Endodermal cell (in vitro differentiated cells): ENCODE measurements at places on chromosomes 5 and 9. TPM values are rescaled to one million over a fixed set of nuclear protein-coding genes. Genes with fewer than 3 reads are reported as not detected.

DNA sequence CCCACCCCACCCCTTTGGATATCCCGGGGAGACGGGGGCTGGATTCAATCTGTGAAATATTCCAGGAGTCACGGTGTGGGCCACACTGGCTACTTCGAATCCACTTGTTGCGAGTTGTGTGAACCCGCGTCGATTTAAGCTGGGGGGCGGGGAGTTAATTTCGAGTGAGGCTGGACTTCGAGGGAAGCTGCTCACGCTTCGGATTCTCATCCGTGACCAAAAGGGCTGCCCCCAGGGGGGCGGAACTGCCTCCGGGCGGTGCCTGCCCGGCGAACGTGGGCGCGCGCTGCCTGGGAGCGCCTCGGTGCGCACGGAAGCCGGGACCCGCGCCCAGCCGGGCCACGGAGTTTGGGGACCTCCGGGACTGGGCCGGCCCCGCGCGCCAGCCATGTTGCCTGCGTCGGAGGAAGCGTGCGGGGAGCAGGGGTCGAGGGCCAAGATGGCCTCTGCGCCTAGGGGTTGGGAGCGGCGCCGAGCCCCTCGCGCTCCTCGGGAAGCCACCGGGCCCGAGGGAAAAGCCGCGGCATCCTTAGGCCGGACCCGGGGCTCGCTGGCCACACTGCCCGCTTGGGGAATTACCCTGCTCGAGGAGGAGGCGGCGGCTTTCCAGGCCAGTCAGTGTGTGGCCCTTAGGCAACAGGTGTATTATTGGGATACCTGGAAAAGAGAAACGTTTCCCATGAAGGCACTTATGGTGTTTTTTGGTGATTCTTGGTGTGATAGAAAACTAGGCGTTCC is 975 bp downstream of the OCLN start:
- DNase-seq, result peak; percentile 81

DNA sequence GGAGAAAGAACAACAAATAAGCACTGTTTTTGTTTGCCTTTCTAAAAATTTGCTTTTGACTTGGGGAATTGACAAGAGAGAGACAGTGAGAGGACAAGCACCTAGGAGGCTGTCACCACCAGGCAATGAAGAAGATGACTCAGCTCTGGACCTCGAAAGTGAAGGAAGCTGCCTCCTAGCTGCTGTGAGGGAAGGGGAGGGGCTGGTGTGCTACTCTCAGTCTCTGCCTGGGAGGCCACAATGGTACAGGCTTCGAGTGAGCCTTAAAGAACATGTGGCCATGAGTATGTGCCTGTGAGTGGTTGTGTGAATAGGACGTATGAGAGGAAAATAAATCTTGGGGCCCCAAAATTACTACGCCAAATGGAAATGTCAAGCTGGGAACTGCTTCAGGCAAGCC is 7.1 kb upstream of the PLK2 start:
- peak; percentile 65 for DNase-seq

GRCh38 chr5:142821733-142822487 is 51.7 kb downstream of the ARHGAP26 start:
- no peak for DNase-seq

DNA sequence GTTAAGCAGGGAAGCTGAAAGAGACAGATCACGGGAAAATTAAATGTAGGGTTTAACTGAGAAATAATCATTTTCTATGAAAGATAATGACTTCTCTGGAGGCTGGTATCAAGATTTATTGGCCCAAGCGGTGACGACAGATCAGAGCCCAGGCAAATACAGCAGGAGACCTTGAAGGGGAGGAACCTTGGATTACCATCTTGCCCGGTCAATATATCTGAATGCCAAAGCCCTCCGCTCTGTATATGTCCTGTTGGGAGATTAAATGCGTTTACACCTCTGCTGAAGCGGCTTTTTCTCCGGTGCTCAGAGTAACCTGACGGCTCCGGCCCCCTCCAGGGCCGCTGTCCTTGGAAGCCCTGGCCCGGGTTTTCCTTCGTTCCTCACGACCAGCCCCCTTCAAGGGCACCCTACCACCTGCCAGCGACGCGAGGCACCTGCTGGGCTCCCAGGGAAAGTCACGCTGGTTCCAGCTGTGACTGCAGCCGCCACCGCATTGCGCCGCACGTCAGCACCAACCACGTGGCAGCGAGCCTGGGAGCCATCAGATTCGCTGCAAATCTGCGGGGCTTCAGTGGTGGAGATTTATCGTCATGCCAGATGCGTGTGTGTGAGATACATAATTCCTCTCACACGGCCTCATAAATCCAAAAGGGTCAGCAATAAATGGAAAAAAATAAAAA is 4.4 kb upstream of the QSOX2 start:
- no peak for DNase-seq

The HTR1A gene
- total RNA-seq, result not detected in 3 replicates

- DNase-seq, result no peak
Measured at GRCh38 chr5:68958428-68958827, 135.4 kb upstream of the SLC30A5 start.

DNA sequence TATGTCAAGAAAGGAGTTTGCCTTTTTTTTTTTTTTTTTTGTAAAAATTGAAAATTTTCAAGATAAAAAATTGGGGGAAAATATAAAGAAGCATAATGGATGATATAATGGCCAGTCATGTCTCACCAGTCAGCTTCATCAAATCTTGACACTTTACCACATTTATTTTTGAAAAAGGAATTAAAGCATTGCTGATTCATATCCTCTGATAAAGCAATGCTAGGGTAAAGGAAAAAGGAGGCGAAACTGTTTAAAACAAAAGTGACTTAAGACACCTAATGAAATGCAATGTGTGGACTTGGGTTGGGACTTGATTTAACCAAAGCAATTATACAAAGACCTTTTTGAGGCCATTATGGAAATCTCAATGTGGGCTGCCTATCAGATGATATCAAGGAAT is 208.5 kb downstream of the ARHGAP26 start:
- DNase-seq, result no peak

The PRDM9 gene
- total RNA-seq, result 0.15 TPM in 1 of 3 replicates, not detected in the others

- DNase-seq, result no peak
Measured at GRCh38 chr5:178241231-178241663, 8.6 kb upstream of the PHYKPL start.

DNA sequence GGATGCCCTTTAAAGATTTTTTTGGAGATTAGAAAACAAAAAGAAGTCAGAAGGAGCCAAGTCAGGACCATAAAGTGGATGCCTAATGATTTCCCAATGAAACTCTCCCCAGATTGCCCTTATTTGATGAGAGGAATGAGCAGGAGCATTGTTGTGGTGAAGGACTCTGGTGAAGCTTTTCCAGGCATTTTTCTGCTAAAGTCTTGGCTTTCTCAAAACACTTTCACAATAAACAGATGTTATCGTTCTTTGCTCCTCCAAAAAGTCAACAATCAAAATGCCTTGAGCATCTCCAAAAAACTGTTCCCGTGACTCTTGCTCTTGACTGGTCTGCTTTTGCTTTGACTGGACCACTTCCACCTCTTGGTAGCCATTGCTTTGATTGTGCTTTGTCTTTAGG is 121.8 kb downstream of the CAAP1 start:
- DNase-seq, result no peak

- no peak for DNase-seq
Measured at GRCh38 chr5:161765611-161766010, 80.1 kb downstream of the GABRA6 start.

DNA sequence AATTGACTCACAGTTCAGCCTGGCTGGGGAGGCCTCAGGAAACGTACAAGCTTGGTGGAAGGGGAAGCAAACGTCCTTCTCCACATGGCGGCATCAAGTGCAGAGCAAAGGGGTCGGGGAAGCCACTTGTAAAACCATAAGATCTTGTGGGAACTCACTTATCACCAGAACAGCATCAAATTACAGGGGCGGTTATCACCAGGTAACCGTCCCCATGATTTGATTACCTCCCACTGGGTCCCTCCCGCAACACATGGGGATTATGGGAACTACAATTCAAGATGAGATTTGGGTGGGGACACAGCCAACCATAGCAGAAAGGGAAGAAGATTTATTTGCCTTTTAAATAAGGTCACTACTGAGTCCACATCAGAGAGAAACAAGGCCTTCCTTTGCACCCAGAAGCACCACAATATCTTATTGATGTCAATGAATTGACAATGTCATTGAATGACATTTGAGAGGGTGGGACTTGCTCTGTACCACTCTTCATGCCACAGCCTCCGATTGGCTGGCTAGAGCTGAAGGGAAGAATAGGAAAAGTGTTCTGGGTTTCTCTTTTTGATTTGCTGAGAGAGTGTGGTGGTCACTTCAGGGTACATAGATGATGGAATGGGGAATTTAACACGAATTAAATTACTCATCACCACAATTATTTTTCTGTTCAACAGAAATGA is 11.0 kb downstream of the SKP2 start:
- no peak for DNase-seq

DNA sequence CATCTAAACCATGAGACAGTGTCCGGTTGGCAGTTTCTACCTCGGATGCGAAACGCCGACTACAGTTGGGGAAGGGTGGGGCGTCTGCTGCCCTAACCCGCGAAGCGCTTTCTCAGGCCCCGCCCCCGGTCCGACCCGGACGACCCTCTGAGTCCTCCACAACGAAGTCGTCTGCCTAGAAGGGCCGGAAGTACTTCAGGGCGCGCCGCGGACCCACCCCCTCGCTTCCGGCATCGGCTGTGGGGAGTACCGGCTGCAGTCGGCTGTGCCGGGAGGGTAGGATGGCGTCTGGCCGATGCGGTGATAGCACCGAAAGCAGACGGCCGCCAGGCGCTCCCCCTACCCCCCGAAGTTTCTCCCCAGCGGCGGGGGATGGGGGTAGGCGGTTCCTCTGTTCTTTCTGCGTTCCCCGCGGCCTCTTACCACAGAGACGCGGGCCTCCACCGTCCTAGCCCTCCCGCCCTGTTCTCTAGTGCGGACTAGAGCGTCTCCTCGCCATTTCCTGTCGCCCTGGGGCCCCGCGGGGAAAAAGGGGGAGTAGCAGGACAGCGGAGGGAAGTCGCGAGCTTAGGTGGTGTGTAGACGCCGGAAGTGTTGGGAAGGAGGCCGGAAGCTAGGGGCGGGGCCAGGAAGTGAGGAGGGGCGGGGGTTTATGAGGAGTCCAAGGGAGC is at the start of gene TRIM41:
Gene TRIM41 (plus strand): TSS at position 224 of the 671 bp plus-strand sequence. CDS start 719 bp downstream, outside the sequence.
- peak; percentile 99 for DNase-seq

The IFNA17 gene
- not detected in 2 replicates for total RNA-seq

The NTRK2 gene
- 0.16 and 0.18 TPM in 2 replicates for total RNA-seq

- no peak for DNase-seq
Measured at GRCh38 chr5:42636425-42636824, 120.2 kb upstream of the CCDC152 start.

DNA sequence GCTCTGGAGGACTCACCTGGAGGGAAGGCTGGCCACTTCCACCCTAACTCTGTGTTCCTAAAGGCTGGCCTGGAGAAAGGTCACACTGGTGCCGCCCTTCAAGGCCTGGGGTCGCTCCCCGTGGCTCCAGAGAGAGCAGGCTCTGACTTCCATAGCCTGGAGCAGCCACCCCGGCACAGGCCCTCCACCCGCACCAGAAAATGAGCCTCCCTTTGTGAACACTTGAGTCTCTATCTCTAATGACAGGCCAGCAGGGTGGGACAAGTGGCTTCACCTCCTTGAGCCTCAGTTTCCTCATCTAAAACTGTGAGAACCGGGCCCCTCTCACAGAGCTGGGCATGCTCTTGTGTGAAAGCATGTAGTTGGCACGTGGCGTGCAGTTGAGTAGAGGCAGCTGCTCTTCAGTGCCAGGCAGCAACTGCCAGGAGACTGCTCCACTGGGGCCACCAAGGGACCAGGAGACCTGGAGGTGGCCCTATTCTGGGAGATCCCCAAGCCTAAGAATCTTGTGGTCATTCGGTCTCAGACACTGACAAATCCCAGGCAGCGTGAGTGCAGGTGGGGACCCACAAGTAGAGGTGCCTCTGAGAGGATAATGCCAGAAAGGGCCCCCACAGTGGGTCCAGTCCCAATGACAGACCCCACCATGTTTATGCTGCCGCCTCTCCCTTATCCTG is 56.7 kb upstream of the GARNL3 start:
- no peak for DNase-seq
